ENCODE measurements at places on chromosomes 1 and 21.

DNA sequence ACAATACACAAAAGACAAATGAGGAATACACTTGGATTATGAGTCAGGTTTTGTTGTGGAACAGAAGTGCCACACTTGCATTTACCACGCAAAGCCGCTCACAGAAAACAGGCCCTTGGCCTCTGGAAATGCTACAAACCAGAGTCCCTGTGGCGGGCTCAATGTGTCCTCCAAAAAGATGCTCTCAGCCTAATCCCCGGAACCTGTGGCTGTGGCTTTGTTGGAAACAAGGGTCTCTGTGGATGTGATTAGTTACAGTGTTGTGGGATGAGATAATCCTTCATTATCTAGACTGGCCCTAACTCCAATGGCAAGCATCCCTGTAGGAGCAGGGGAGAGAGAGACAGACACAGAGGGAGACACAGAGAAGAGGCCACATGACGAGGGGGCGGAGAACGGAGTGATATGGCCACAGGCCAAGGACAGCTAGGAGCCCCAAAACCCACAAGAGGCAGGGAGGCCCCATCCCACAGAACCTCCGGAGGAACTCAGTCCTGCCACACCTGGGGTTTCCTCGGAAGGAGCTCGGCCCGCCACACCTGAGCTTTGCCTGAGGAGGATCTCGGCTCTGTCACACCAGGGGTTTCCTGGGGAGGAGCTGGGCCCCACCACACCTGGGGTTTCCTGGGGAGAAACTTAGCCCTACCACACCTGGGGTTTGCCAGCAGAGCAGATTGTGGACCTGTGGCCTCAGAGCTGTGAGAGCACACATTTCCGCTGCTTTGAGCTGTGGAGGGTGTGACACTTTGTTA lies 55.4 kb downstream of the NPHP4 start:
- DNase-seq = no peak

DNA sequence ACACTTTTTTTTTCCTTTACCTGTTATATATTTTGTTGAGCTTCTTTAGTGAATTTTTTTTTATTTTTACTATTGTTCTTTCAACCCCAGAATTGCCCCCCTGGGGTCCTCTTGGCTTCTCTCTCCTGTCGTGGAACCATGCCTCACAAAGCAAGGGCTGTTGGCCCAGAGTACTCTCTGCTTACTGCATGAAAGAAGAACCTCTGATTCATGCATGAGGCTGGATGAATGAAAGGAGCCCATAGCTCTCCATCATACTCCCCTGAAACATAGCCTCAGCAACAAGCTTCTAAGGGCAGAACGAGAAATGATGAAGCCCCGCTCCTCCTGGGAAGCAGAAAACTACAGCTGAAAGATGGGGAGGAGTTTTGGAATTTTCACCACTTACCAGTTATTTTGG lies 1441.0 kb downstream of the BRINP3 start:
- DNase-seq = no peak

DNA sequence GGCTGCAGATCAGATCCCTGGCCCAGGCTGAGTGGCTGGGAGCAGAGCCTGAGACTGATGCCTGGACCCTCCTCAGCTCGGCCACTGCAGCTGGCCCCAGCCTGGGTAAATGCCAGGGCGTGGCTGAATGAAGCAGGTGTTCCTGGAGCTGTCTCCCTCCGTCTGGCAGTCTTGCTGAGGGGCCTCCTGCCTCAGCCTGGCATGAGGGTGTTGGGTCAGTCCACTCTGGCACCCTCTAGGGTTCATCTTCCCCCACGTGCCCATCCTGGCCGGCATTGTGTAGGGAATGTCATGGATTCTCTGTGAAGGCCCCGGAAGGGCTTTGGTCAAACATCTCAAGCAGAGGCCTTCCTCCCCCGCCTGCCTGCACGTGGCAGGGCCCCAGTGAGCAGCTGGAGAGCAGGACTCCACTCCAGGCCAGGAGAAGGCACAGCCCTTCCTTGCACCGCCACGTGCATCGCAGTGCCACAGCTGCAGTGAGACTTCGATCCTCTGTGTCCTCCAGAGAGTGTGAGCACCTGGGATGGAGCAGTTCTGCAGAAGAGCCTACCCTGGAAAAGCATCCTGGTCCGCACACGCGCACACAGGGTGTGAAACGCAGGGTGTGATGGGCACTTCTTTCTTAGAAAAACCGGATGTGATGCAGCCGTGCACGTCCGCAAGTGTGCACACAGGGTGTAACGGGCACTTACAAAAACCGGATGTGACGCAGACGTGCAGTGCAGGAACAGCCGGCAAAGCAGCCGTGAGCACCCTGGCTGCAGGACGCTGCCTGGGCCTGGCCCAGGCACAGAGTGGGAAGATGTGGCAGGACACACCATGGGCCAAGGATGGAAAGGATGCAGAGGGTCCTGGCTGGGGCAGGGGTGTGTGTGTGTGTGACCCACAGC lies 4.6 kb upstream of the KRTAP10-4 start:
- DNase-seq = no peak

GRCh38 chr1:202860744-202861419 lies 28.1 kb downstream of the RABIF start:
- DNase-seq = peak; percentile 77

DNA sequence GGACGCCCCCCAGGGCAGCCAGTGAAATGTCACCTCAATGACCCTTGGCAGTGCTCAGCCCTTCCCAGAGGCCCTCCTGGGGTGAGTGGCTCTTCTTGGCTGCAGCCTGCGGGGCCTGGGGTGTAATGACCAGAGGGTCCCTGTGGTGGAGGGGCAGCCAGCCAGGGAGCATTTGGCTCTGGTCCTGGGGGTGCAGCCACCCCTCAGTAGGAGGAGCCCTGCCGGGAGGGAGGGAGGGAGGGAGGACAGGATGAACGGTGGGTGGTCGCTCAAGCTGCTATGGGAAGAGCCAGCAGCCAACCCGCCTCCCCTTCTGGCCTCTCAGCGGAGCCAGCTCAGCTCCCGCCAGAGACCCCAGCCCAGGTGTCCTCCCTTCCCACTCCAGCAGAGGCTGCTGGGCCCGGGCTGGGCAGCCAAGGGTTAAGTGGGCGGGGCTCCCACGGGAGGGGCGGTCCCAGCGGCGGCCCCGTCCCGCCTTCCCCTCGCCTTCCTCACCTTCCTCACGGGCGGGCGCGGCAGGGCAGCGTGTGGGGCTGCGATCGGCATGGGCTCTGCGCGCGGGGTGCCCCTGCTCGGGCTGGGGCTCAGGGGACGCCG lies 9.0 kb upstream of the PLCH2 start:
- no peak for DNase-seq

Measured in kidney (tissue), 22 donors.